ENCODE measurements at places on chromosomes 16 and 17.

DNA sequence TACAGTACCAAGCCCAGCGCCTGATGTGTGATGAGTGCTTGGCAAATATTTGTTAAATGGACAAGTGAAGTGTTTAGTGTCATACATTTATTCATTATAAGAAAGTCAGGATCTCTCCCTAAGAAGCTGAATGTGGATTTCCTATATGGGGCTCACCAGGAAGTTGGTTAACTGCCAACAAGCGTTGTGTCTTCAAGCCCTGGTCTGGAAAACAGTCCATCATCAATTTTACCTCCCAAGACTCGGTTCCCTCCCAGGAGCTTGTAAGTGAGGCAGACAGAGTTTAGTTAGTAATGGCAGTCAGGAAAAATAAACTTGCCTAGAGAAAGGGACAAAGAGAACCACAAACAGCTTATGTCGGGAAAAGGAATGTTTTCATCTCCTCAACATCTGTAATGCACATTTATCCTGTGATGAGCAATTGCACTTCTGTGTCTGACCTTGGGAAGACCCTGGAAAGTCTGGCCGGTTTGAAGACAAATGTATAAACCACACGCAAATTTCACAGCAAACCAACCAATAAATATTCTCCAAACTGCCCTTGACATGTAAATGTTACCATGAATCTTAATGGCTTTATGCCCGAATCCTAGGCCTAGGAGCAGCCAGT lies 28.3 kb downstream of the C16orf95 start:
- no peak for DNase-seq

DNA sequence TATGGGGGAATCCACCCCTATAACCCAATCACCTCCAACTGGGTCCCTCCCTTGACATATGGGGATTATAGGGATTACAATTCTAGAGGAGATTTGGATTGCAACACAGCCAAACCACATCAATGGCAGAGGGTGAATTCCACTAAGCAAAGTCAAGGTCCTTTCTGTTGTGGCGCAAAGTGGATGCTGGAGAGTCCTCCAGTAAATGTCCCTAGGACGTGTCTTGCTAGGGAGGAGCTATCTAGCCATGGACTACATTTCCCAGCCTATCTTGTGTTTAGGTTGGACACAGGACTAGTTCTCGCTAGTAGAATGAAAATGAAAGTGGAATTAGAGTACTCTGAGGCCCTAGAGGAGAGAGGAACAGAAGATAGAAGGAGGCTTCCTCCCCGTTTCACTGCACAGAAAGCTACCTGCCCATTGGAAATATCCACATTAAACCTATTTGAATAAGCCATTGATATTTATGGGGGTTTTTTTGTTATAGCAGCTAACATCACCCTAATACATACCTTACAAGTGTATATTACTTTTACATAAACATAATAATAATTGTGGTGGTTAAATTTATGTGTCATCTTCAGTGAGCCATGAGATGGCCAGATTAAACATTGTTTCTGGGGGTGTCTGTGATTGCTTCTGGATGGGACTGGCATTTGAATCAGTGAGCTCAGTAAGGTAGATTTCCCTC lies 56.7 kb upstream of the ERCC4 start:
- no peak for DNase-seq

DNA sequence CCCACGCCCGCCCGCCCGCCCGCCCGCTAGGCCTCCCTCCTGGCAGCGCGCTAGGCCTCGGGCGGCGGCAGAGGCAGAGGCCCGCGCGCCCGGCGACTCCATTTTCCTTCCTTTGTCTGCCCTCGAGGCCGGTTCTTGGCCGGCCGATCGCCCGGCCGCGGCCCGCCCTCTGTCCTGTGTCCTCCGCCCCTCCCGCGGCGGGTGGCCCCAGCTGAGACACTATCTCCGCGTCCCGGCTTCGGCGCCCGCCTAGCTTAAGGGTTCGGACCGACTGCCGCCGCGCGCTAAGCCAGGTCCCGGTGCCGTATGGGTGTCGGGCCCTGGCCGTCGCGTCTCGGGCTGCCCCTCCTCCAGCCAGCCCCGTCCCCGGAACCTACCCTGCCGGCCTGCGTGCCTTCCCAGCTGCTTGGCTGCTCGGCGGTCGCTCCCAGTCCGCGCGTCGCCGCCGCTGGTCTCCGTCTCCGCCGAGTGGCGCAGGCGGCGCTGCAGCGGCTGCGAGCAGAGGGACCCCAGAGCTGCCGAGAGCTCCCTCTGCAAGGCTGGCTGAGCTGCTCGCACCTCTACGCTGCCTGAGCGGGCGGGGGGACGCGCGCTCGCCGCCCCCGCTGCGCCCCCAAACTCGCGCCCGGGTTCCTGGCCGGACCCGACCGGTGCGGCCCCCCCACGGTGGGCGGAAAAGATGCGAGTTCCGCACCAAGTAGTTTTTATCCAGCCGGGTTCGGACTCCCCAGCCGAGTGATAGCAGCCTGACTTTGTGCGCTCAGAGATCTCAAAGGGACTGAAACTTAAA lies 787 bp downstream of the CTCF start:
- DNase-seq: peak; percentile 46

DNA sequence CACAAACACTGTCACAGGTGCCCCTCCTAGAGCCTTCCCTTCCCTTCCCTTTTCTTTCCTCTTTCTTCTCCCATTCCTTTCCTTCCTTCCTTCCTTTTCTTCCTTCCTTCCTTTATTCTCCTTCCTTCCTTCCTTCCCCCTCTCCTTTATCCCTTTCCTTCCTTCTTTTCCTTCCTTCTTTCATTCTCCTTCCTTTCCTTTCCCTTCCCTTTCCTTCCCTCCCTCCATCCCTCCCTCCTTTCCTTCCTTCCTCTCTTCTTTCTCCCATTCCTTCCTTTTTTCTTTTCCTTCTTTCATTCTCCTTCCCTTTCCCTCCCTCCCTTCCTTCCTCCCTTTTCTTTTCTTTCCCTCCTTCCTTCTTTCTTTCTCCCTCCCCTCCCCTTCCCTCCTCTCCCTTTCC lies 170.0 kb downstream of the ENGASE start:
- no peak for DNase-seq

- DNase-seq: no peak
Measured at GRCh38 chr16:54287131-54288029, 793 bp upstream of the IRX3 start.

DNA sequence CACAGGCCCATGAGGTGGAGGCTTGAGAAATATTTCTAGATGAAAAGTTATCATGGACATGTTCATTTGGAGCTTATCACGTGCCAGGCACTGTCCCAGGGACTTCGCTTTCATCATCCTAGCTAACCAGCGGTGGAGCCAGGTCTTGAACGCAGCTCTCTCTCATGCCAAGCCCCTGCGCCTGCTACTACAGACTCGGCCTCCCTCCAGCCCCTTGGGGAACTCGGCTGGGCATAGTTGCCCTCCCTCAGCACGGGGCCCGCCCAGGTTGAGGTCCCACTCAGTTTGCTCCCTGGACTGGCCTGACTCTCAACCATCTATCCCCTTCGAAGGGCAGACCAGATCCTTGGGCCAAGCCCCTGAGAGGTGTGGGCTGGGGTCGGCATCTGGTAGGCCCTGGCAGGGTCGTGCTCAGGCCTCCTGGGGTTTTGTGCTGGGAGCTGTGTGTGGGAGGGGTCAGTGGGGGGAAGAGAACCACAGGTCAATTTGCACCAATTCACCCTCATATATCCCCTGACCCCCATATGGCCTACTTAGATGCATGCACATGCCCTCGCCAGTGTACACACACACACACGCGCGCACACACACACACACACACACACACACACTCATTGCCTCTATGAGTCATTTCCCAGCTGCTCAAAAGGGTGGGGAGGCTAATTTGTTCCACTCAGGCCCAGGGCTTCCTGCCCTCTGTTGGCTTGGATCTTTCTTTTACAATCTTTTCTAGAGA lies 12.1 kb upstream of the SCN4A start:
- peak; percentile 31 for DNase-seq

DNA sequence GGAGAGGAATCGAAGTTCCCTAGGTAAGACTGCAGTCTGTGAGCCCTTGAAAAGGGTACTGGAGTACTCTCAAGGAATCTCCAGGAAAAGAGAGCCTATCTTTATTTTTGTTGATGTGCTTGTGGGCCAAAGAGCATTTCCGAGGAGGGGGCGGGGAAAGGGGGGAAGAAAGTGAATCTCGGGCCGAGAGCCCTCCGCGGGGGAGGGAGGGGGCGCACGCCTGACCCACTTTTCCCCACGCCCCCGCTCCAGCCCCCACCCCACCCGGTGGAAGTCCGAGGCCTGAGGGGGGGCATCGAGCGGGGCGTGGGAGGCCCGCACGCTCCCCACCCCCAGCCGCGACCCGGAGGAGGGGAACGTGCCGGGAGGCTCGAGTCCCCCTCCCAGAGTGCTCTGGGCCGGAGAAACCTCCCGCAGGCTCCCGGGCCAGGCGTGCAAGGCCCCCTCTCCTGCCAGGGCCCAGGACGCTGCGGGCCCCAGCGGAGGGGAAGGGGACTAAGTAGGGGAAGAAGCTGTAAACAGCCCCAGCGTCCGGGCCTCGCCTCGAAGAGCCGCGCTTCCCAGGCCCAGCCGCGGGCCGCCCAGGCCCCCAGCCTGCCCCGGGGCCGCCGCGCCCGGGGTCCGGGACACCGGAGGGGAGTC lies 444 bp downstream of the HELZ start:
- DNase-seq: no peak

DNA sequence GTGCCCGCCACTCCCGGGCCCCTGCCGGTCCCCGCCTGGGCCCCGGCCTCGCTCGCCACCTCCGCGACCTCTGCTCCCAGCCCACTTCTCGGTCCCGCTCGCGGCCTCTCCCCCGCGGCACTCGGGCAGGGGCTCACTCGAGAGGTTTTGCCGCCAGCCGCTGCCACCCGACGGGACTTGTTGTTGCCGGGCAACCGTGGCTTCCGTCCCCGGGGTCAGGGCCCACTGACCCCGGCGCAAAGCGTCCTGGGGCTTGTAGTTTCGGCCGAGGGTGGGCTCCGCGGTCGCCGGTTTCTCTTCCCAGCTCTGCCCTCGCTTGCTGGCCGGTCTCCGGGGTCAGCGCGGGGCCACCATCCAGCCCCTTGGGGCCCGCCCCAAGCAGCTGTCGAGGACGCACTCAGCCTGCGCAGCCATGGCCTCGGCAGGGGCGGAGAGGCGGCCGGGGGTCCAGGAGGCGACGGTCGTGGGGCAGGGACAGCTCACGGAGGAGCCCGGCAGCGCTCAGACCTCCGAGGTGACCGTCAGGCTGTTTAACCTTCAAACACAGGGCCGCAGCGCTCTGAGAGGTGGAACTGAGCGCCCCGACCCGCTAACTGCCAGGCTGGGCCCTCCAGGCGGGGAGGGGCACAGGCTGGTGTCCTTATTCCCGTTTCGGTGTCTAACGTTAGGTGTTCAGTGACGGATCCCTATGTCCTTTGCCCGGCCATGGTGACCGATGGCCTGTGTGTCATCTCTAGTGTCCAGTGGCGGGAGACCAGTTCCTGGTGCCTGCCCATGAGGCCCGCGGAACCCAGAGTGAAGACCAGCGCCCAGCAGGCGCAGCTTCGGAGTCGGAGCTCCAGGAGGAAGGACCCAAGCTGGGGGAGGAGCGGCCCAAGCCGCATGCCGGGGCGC lies at the start of the genes C16orf86 and ENKD1:
Gene C16orf86, plus strand, starts transcription at position 256 of the 894 bp plus-strand sequence. Its CDS starts 157 bp downstream, at position 413.
Gene ENKD1, minus strand, starts transcription at position 192 of the 894 bp plus-strand sequence. CDS start 308 bp downstream, outside the sequence.
- DNase-seq: peak; percentile 56

- peak; percentile 63 for DNase-seq
Measured at GRCh38 chr17:16991349-16992009, 19.6 kb upstream of the TNFRSF13B start.

- DNase-seq: no peak
Measured at GRCh38 chr17:75428543-75429469, 23.3 kb upstream of the GRB2 start.
